Activated T-helper 2 cell treated with anti-CD3 and anti-CD28 coated beads, Interferon-gamma antibody, Interleukin-2, Interleukin-4, amounts not matched to agents 10 μg/mL and 5 μg/mL and 100 μg/mL, durations not matched to agents 14 hours and 24 hours and 36 hours (primary cell): ENCODE measurements at places on chromosomes 1 and 21.

- no peak for DNase-seq
These were observed 25.7 kb downstream of the KCNK1 start for GRCh38 chr1:233639611-233640010.

DNA sequence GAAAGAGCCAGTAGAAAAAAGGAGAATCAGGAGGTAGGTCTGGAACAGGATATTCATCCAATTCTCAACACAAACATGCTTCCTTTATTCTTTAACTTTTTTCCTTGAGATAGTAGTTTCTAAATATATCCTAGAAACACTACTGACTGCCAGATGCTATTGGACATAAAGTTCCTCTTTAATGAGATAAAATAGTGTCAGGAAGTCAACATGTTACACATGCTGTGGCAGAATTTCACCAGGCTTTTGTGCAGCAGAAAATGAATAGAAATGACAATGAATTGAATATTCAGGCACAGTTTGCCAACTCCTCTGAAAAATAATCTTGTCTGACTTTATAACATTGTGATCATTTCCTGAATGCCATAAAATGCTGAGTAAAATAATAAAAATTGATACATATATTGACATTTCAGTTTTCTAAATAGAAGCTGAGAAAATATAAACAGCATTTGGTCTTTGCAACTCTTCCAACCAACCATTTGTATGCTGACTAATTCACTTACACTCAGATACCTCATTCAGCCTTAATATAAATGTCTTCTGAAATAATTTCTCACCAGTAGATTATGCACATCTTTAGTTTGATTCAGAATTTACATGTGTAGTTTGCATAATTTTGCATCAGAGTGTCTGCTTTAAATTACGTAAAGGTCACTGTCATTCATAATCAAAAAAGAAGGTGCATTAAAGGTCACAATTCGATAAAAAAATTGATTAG, 486.1 kb upstream of the ADGRL2 start:
- no peak for DNase-seq

DNA sequence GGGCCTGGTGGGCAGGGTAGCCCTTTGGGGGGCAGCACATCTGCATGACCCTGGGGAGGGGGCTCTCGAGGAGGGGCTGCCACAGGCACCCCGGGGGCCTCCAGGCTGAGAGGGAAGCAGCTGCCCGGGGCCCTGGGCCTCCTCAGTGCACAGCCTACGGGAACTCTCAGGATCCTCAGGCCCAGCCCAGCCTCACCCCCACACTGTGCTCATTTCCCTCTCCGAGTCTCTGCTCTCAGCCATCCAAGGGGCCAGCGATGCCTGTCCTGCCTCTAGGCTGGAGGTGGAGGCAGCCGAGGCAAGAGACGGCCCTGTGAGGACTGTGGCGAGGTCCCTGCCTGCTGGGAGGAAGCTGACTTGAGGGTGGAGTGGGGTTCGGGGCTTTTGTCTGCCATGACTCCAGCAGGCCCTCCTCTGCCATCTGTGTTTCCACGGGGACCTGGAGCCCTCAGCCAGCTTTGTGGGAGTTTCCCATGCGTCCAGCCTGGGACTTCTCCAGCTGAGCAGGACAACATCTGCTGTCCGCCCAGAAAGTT, 7.2 kb upstream of the PLEKHG5 start:
- DNase-seq: no peak

DNA sequence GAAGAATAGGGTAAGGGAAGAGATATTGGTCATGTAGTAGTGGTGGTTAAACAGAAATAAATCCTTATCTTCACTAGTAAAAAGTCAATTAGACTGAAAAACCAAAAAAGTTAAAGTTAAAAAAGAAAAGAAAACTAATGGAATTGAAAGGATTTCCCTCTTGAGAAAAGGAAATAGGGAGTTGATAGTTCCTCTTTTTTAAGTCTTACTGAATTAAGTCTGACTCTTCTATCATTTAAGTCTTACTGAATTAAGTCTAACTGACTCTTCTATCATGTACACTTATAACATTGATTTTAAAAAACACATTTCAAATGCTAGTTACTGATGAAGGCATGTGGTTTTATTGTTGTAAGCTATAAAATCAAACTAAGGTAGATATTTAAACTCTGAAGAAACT, 49.5 kb upstream of the TENT5C start:
- no peak for DNase-seq

DNA sequence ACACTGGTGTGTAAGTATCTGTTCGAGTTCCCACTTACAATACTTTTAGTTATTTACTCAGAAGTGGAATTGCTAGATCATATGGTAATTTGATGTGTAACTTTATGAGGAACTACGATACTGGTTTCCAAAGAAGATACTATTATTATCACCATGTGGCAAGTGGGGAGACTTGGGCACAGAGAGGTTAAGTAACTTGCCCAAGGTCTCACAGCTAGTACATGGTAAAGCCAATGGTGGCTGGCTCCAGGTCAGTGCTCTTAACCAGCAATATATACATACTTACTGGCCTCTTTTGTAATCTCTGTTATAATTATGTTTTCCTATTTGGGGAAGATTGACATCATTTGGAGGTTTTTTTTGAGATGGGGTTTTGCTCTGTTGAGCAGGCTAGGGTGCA, 138.9 kb upstream of the HNRNPU start:
- DNase-seq: no peak

GRCh38 chr1:22119626-22120468, 23.1 kb downstream of the WNT4 start:
- DNase-seq: no peak

DNA sequence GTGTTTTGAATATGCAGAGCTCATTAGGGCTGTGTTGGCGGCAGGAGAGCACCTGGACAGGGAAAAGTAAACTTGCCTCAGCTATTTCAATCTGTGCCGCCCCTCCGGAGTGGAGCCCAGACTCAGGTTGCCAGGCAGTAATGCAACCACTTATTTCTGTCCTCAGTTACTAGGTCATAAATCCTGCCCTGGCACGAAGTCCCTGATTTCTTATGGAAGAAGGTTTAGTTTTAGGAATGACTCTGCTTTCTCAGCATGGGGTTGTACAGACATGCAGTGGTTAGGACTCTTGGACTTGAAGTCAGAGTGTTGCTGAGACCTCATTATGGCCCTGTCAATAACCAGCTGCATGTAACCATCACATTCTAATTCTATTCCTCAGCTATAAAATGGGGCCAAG, 98.3 kb upstream of the FGGY start:
- no peak for DNase-seq

DNA sequence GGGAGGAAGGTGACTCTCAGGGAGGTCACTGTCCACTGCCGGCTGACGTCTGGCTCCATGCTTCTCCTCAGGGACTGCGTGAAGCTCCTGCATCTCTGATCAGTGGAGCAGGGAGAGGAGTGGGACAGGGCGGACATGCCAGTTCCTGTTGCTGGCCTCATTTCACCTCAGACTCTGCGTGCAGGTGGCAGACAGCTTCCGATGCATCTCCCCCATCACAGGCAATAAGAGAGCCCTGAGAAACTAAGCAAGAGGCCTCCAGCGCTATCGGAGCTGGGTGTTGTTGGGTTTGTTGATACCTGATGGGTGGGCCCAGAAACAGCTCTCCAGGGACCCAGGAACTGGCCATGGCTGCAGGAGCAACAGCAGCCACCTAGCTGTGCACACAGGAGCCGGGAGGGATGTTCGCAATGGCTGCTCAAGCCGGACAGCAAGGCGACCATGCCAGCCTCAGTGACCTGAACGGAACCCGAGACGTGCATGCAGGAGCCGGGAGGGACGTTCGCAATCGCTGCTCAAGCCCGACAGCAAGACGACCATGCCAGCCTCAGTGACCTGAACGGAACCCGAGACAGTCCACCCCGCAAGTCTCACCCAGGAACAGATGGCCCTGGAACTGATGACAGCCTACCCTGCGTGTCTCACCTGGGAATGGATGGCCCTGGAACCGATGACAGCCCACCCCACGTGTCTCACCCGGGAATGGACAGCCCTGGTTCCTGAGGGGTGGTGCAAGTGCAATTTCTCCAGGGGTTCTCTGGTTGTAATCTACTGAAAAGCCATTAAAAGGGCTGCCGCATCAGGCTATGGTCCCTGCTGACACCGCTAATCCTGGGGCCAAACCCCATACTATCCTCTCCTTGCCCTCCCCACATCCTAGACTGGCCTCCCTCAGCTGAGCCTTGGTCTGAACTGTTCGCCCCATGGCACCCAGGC, 14.2 kb upstream of the PCBP3 start:
- DNase-seq: no peak

DNA sequence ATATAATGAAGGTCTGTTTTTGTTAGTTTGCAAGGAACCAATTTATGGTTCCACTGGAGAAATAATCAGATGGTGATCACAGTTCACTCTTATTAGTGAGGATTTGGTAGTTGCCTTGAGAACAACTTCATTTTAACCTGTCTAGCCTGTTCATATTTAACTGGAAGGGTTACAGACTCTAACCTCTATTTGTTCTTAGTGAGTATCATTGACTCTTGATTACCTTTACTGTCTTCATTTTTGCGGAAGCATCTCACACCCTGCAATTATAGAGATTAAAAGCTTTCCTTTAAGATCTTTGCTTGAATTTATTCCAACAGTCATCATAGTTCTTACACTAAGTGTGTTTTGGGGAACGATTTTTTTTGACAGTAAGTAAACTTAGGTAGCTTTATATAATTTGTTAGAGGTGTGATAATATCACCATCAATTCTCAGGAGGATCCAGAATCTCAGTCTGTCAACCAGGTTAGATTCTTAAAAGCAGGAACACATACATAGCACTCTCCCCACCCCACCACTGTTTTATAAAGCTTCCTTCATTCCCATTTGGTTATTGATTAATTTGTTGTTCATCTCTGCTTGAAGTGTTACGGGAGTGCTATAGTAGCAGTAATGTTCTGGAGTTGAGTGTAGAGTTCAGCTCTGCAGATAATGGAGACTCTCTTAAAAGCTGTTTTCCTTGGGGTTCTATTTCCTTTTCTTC, 30.1 kb downstream of the B3GALT2 start:
- DNase-seq: no peak

- DNase-seq: no peak
These were observed 35.1 kb downstream of the LRRC42 start for GRCh38 chr1:53981220-53981619.

DNA sequence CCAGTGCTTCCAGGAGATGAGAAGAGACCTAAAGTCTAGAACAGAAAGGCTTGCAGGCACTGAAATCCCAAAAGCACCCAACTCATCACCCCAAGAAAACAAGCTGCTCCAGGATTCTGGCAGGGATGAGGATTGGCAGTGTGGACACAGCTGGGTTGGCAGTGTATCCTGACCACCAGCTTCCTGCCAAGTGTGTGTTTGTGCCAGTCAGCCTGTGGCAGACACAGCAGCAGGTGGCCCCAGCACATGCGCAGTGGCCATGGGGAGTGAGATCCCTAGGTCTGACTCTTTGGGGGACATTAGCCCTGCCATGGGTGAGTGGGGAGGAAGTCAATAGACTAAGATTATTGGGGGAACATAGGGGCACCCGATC, 8.7 kb upstream of the SNAPIN start:
- no peak for DNase-seq

- no peak for DNase-seq
These were observed 300.7 kb upstream of the SPAG17 start for GRCh38 chr1:118485757-118486156.
